HEK293T (cell line): ENCODE measurements at places on chromosomes 7 and 10.

DNA sequence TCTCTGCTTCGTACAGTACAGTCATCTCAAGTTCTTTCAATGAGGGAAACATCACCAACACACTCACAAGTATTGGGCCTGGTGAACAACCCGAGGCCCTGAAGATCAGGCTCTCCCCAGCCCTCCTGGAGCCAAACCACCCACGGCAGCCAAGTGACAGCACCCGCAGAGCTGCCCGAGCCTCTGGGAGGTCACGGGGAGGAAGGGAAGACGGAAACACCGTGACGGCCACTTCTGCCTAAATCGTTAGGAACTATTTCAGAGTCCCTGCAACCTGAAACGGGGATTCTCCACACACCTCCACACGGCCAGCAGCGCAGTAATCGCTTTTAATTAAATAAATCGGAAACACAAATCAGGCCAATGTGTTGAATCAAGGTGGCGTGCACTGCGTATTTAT lies 222.6 kb downstream of the MAD1L1 start:
- DNase-seq = no peak

DNA sequence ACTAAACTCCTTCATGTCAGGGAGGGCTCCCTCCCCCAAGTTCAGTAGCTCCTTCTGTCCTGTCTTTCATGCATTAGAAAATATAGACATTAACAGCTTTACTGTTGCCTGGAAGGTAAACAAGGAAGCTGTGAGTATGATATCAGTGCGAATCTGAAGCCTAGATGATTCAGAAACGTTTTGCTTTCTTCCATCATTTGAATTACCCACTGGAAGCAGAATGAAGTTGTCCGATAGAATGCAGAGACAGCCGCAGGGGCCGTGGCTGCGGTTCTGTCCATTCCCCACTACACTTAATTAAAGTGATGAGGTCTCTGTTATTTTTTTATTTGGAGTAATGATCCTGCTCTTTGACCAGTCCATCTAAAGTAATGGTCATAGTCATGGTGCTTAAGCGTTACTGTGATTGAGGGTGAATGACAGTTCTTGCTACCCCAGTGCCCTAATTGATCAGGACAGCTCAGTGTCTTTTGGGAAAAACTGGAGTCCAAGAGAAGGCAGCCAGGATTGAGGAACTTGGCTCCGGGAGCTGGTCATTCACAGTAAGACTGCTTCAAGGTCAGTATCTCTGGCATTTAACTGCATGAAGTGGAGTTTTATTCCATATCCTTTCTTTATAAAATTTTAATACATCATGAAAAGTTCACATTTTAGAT lies 69.9 kb downstream of the PTPRE start:
- no peak for DNase-seq

GRCh38 chr7:88191911-88192310 lies 27.9 kb downstream of the SRI start:
- no peak for DNase-seq

DNA sequence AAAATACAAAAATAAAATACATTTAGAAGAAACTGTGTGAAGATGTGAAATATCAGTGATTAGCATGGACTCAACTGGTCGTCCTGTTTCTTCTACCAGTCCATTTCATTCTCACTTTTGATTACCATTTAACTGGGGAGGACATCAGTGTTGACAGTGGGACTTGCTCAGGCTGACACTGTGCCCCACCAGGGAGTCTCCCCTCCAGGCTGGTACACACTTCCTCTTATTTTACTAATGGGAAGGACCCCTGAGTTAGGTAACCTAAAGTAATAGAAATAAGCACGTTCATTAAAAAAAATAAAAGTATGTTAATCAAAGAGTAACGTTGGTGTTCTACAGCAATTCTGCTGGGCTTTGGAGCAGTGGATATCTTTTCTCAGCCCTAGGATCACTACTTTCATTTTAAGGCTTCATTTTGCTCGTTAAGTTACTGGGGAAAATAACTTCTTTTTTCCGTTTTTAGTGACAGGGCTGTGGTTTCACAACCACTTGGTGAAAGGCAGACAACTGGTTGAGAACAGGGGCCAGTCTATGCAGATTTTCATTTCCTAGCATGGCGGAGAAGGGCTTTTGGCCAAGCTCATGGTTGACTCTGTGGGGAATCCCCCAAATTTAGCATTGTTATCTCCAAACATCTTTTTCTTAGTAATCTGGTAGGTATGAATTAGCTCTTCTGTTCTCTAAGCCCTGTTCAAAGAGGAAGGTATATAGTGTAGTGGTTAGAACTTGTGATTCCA lies 2.1 kb downstream of the SNX10 start:
- DNase-seq = no peak

DNA sequence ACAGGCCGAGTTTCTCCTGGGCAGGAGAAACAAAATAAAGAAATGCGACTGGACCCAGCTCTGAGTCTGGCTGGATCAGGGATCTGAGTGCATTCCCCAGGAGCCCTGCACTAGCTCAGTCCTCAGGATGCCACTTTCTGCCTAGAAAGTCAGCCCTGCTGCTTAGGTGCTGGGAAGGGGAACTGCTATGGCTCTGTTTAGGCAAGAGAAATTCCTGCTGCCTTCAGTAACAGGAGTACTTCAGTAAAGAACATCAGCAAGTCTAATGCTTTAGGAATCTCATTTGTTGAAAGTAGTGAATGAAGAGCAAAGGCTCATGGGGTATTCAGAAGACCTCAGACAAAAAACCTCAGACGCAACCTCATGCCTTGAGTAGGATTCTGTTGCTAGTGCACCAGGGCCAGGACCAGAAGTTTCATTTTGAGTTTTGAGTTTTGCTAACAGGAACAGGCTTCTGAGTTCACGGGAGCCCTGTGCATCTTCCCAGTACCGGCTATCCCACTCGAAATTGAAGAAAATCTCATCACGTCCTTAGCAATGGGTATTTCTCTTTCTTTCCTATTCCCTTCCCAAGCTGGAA lies 170.8 kb upstream of the CDCA7L start:
- no peak for DNase-seq

DNA sequence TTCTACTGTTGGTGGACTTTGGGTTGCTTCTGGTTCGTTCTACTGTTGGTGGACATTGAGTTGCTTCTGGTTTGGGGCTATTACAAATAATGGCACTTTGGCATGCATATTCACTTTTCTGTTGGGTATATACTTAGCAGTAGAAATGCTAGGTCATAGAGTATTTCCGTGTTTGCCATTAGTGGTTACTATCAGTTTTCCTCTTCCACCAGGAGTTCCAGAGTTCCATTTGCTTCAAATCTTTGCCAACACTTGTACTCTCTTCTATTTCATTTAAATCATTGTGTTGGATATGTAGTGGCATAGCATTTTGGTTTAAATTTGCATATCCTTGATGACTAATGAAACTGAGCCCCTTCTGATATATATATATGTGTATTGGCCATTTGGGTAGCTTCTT lies 15.2 kb downstream of the UBE2D1 start:
- DNase-seq = no peak

- DNase-seq = no peak
These were observed 57.8 kb upstream of the SDK1 start for GRCh38 chr7:3243256-3243655.

DNA sequence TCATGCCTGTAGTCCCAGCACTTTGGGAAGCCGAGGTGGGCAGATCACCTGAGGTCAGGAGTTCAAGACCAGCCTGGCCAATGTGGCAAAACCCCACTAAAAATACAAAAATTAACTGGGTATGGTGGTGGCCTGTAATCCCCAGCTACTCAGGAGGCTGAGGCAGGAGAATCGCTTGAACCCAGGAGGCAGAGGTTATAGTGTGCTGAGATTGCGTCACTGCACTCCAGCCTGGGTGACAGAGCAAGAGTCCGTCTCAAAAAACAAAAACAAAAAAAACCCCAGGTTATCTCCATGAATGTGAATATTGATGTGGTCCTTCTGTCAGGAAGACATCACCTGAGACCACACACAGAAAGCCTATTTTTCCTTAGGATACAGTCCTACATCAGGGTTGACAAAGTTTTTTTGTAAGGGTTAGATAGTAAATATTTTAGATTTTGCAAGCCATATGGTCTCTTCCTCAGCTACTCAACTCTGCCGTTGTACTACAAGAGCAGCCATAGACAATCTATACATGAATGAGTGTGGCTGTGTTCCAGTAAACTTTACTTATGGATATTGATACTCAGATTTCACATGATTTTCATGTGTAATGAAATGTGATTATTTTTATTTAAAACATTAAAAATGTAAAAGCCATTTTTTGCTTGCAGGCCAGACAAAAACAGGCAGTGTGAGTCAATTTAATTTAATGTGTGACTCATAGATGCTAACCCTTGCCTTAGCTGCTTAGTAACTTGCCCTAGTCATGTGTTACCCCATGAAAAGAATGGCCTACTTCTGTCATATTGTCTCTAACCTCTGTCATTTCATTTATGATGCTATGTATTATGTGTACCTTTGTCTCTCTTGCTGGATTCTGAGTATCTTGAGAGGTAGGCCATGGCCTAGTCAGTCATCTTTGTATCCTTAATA lies 78.1 kb downstream of the TPST1 start:
- DNase-seq = no peak

GRCh38 chr10:112360308-112361270 lies 13.3 kb upstream of the ACSL5 start:
- no peak for DNase-seq

- peak; percentile 12 for DNase-seq
These were observed 1.0 kb upstream of the ZNF800 start for GRCh38 chr7:127393368-127394058.

DNA sequence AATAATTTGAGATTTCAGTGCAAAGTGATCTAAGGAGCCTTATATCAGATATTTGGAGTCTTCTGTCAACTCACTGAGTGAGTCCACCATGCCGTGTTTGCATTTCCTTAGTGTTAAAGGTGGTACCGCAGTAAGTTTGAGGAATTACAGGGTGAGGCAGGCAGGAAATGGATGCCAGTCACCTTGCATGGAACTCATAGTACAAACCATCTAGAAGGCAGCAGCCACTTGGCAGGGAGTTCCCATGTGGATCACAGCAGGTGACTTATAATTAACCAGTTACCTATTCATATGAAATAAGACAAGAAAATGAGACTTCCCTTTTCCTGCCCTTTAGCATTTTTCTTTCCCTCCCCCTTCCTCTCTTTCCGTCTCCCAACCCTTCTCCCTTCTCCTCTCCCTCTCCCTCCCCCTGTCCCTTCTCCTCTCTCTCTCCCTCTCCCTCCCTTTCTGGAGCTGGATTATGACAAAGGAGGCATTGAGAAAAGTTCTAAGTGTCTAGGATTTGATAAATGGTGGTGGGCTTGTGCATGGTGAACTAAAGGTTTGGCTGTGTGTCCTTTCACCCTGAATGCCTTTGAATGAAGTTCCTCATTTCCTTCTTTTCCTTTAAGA lies 94.1 kb downstream of the LRRC4 start:
- DNase-seq = no peak

GRCh38 chr7:125020801-125021200 lies 91.2 kb upstream of the POT1 start:
- no peak for DNase-seq

GRCh38 chr10:86257683-86258082 lies 108.9 kb downstream of the GRID1 start:
- DNase-seq = no peak

DNA sequence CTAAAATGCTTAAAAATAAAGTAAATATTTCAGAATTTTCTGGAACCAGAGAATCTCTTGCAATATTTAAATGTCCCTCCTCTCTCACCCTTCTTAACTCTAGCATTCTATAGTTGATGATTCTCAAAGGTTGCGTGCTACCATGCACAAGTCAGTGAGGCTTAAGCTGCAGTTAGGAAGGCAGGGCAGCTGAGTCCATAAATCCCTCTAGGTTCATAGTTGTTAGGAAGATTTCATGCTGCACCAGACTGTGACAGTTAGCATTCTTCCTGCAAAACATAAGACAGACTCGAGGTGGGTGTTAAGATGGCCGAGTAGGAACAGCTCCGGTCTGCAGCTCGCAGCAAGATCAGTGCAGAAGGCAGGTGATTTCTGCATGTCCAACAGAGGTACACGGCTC lies 70.6 kb downstream of the MET start:
- no peak for DNase-seq

- peak; percentile 41 for DNase-seq
These were observed 127.1 kb downstream of the KMT2E start for GRCh38 chr7:105141068-105141467.

- peak; percentile 83 for DNase-seq
These were observed 13.2 kb downstream of the NUDCD3 start for GRCh38 chr7:44477063-44477830.

DNA sequence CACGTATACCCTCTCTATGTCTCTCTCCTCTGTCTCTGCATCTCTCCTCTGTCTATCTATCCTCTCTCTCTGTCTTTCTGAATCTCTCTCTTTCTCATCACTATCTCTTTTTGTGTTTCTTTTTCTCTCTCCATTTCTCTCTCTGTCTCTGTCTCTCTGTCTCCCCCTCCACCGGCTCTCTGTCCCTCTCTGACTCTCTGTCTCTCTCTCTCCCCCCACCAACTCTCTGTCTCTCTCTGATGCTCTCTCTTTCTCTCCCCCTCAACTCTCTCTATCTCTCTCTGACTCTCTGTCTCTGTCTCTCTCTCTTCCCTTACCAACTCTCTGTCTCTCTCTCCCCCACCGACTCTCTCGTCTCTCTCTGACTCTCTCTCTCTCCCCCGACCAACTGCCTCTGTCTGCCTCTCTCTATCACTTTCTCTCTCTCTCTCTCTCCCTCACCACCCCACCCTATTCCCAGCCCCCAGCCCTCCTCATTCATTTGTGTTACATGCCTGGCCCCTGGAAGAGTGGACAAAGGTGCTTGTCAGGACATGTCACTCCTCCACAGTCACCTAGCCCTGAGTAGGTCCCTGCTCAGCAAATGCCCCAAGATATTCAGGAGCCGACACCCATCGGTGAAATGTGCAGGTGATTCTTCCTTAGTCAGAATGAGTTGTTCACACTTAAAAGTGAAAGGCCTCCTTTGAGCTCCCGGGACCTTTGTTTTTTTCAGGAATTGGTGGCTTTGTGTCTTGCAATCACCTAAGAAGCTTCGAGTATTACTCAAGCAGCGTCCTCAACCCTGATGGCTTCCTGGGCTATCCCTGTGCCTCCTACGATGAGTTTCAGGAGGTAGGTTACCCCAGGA lies 13.6 kb downstream of the PNLIPRP2 start:
- no peak for DNase-seq

GRCh38 chr10:51344371-51344770 lies 270.1 kb downstream of the PRKG1 start:
- no peak for DNase-seq

- no peak for DNase-seq
These were observed 493.3 kb upstream of the SORCS1 start for GRCh38 chr10:107657851-107658250.

DNA sequence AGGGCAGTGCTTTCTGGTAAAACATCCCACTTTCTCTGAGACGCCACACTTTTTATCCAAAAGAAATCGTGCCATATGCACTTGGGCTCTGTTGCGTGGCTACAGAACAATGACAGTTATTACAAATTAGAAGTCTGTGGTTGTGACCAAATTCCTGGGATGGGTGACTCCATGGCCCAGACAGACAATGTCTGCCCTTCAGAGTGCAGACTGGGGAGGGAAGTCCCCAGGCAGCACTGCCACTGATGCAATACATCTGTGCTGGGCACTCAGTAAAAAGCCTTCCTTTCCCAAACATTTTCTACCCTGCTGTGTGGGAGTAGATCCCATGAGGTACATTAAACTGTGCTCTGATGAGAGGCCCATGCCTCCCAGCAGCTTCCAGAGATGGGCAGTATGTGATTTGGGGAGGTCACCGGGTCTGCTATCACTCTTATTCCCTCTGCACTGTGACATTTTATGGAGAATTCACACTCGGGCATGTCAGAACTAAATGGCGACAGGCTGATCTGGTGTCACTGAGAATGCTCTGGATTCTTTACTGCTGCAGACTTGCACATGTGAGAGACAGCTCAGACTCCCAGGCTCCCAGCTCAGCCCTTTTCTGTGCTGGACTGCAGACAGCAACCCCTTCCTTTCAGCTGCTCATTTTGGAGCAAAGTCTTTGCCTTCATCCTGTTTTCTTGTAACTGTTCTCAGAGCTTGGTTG lies 243.5 kb upstream of the ZNF32 start:
- DNase-seq = no peak
